Natural killer cell treated with Interleukin-12 subunit alpha and Interleukin-12 subunit beta and Interleukin-15 and Interleukin-18, amount 100 ng/mL, for 72 hours (primary cell): ENCODE measurements at places on chromosomes 4 and X. TPM values are rescaled to one million over a fixed set of nuclear protein-coding genes. Genes with fewer than 3 reads are reported as not detected.

The GC gene
- total RNA-seq: not detected

The RAB40AL gene
- total RNA-seq: 1.3 TPM

The SLC10A7 gene
- 33.9 TPM for total RNA-seq

The SPINK2 gene
- total RNA-seq: not detected

The UGT2B7 gene
- not detected for total RNA-seq

The STPG2 gene
- not detected for total RNA-seq

The ASMT gene
- 1.8 TPM for total RNA-seq

The GAGE12H gene
- not detected for total RNA-seq

The PRICKLE3 gene
- total RNA-seq: 16.0 TPM

The FAM9A gene
- total RNA-seq: not detected

The RTL9 gene
- total RNA-seq: not detected

The GLRB gene
- total RNA-seq: not detected

The PDLIM5 gene
- 30.2 TPM for total RNA-seq

The VCX3B gene
- total RNA-seq: not detected

The ANKRD50 gene
- total RNA-seq: 0.71 TPM

The SPANXA2 gene
- not detected for total RNA-seq

The TLR2 gene
- 1.2 TPM for total RNA-seq

The NCAPG gene
- total RNA-seq: 55.3 TPM

The SOD3 gene
- not detected for total RNA-seq

The LNX1 gene
- not detected for total RNA-seq

The RIBC1 gene
- total RNA-seq: 1.5 TPM

The PNMA5 gene
- not detected for total RNA-seq

The TMEM156 gene
- total RNA-seq: 10.3 TPM

The AMTN gene
- not detected for total RNA-seq

The DMRTC1B gene
- not detected for total RNA-seq

The ZNF157 gene
- 0.61 TPM for total RNA-seq

The SATL1 gene
- not detected for total RNA-seq

The FGG gene
- total RNA-seq: not detected

The DRD5 gene
- not detected for total RNA-seq

The MID1 gene
- 0.36 TPM for total RNA-seq

The RNF150 gene
- total RNA-seq: not detected

The RBBP7 gene
- total RNA-seq: 131 TPM

The SLC49A3 gene
- total RNA-seq: 10.5 TPM

The S100P gene
- 4.5 TPM for total RNA-seq

The PI4K2B gene
- total RNA-seq: 31.3 TPM

The BMP3 gene
- not detected for total RNA-seq

The ODAPH gene
- total RNA-seq: 6.2 TPM

The PPP1R2C gene
- total RNA-seq: not detected

The ZCCHC12 gene
- not detected for total RNA-seq

The POU4F2 gene
- total RNA-seq: not detected

The PDCL2 gene
- not detected for total RNA-seq

The MFAP3L gene
- total RNA-seq: 0.95 TPM

The TKTL1 gene
- 4.1 TPM for total RNA-seq

The SSX2 gene
- not detected for total RNA-seq

The F8A3 gene
- total RNA-seq: 4.2 TPM
